ENCODE measurements at places on chromosomes 12 and 14. TPM values are rescaled to one million over a fixed set of nuclear protein-coding genes. Genes with fewer than 3 reads are reported as not detected.

Gene LRRC10
- not detected for total RNA-seq

Gene CIDEB
- total RNA-seq, result 0.14 TPM

Gene NKX2-1
- 0.04 TPM for total RNA-seq

Gene TAS2R30
- not detected for total RNA-seq

Gene KLRK1
- not detected for total RNA-seq
